Activated CD4-positive, alpha-beta T cell treated with anti-CD3 and anti-CD28 coated beads for 48 hours (primary cell): ENCODE measurements at places on chromosomes 6 and 20.

DNA sequence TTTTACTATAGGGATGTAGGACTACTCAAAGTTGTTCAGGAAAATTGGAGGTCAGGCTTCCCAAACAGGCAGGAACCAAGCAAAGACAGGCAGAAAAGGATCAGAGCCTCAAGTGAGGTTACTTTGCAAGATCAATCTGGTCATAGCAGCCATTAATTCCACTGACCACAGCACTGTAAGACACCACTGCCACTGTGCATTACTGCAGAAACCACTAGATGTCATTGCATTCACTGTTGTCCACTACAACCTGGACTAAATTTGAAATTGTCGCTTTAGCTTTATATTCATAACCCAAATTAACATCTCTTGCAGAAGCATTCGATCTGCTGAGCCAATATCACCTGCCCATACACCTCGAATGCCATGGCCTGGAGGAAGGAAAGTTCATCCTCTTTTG, 126.9 kb upstream of the UFL1 start:
- no peak for DNase-seq

DNA sequence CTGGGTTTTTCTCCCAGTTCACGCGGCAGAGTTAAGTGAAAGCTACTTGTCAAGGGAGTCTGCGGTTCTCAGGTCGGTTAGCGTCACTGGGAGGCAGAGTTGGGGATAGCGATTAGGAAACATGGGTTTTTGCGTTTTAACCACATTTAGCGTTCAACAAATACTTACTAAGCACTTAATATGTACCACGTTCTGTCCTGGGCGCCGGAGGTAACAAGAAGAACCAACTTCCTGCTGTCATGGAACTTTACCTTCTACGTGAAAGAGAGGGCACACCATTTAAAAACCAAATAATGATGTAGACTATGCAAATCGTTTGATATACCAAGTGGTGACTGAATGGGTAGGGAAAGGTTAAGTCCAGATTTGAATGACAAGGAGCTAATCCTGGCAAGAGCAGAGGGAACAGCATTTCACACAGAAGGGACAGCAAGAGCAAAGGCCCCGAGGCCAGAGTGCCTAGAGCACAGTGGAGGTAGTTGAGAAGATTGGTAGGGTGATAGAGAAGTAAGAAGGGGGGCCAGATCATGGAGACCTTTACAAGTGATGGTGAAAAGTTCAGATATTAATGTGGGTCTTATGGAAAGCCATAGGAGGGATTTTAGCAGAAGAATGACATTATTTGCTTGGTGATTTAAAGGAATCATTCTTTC, 744 bp downstream of the RIOK1 start:
- DNase-seq, result no peak

DNA sequence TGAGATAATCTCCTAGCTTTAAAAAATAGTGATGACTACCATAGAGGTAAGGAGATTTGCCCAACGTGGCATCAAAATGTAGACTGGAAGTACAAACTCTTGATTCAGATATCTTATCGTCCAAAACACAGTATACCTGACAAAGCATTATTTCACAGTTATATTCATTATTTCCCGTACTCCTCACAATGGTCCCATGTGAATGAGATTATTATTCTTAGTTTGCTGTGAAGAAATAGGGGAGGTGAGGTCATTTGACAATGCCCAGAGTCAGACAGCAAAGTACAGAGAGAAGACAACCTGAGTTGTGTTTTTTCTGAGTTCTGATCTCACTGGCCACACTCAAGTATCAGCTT, 1.2 kb upstream of the TFB1M start:
- DNase-seq, result no peak

DNA sequence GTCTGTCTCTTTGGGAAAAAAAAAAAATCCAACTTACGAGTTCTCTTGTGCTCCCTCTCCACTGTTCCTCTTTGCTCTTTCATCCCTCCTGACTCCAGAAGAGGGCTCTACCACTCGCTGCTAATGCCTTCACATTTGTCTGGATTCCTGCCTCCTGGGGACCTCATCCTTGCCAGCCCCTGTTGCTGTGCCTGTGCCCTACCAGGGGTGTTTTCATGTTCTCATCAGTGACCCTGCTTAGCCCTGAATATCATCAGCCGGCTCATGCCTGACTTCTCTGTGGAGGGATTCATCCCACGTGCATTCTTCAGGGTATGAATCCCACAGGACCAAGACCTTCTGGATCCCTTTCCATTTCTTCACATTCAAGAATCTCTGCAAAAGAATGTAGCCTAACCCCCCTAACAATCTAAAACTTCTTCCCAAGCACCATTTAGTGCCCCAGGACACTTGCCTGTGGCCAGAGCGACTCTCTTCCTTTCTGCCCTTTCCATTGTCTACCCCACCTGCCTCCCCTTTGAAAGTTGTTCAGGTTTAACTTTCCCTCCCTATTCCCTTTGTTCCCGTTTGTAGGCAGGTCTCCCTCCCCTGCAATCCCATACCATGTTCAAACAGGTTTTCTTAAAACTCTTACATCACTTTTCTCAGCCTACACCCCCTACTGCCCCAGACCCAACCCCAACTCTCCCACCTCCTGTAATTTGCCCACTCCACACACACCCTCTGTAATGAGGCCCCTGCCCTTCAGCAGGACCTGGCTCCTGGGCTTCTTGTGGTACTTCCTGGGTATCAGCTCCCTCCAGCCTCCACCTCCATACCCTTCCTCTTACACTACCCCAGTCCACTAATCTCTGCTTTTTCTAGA, 50.2 kb downstream of the RREB1 start:
- no peak for DNase-seq

GRCh38 chr6:115909923-115910546, 150.7 kb downstream of the FRK start:
- no peak for DNase-seq

- DNase-seq, result no peak
These were observed 6.1 kb downstream of the RAMACL start for GRCh38 chr6:166580076-166581050.

DNA sequence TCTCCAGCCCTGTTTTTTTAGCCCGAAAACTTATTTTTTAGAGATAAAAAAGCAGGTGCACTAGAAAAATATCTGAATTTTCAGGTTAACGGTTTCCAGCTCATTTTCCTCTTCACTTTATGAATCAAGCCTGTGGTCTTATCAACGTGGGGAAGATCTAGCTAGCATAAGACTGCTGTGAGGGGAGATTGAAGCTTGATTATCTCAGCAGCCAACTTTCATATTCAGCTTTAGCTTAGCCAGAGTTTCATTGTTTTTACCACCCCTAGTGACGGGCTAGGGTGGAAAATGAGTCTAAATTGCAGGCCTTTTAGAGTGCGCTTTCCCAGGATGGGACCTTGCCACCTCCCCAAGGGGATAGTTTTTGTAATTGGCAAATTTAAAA, 11.9 kb upstream of the RBM38 start:
- no peak for DNase-seq

DNA sequence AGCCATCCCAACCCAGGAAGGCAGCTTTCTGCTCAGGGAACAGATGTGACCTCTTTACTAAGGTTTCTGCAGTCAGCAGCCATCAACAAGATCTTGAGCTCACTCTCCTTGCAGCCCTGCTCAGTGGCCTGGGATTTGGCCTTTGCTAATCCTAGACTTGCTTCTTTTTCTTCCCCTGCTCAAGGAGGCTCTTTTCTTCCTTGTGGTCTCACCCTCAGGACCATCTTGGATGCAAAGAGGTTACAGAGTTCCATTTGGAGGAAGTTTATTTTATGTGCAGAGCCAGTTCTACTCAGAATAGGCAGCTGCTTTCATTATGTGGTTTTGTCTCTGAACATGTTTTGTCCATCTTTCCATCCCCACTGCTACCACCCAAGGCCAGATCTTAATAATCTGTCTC, 49.3 kb downstream of the RALY start:
- no peak for DNase-seq

DNA sequence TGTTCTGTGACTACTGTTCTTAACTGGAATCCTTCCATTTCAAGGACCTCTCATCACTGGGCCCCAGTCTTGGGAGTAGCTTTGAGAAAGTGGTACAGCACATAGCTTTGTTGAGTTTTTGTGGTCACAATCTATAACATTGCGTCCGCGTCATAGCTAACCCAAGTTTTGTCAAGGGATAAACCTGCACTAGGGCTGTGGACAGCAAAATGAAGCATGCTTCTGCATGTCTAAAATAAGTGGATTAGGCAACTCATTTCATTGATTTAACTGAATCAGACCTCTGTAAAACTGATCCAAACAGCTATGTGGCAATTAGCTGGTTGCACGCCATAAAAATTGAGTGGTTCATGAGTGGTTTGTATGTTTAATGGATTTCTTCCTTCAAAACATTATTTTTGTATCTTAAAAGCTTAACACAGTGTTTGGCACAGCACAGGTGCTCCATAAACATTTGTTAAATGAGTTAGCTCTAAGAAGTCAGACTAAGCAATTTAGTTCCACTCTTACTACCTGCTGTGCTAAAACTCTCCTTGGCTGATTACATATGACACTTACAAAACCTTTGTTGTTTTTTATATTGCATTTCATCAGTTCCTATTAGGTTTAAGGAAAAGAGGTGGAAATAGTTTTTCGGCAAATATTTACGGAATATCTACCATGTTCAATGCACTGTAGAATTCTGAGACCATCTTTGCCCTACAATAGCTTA, 160.3 kb upstream of the ATXN1 start:
- DNase-seq, result no peak

DNA sequence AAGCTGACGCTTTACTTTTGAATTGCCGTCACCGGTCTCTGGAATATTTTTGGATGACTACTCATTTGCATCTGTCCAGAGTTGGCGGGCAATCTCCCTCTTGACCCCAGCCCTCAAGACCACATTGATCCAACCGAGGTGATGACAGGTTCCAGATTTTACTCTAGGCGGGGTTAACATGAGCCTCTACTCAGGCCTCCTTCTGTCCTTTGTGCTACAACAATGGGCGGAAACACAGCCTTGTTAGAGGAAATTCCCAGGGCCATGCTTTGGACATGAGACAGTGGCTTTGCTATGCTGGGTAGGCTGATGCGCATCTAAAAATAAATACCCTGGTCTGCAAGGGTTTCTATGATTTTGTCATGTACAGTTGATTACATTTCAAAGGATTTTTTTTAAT, 27.0 kb upstream of the ADGRF5 start:
- no peak for DNase-seq

DNA sequence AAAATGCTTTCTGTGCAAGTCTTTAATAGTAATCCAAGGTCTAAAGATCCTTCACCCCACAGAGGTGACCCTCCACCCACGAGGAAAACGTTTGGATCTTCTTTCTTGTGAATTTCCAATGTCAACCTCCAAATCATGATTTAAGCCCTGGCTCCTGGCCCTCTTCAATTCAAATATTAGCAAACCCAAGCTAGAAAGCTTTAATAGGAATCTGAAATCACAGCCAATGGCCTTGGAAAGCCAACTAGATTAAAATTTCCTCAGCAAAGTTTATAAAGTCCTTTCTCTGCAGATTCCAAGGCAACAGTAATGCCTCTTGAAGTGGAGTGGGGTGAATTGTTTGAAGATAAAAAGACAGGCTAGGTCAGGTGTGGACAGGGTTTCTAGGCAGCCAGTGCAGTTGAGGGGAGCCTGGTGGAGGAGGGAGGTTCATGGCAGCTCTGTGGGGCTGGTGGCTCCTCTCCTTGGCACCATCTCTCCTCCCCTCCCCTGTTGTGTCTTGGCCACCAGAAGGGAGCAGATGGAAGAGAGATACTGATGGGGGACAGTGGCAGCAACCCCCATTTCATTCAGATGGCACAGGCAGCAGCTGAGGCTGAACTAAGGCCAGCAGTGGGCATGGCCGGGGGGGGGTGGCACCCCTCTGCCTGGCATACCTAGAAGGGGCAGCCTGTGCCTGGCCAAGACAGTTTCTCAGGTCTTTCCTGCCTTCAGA, 12.0 kb upstream of the UQCC2 start:
- DNase-seq, result no peak

DNA sequence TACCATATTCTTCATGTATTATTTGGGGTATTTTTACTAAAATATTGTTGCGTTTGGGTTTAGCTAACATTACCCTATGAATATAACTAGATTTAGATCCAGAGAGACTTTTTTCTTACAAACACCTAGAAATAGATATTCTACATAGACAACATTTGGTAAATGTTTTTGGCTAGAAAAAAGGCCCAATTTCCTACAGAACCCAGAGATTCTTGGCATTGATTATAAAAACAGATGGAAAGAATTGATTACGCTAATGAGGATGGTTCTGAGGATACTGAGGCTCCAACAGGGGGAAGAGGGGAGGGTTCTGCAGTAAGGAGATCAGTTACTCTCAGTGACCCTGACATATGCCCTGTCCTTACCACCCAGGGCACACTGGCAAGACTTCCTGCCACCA, 123.2 kb downstream of the IPCEF1 start:
- no peak for DNase-seq

GRCh38 chr6:149545258-149545753, 537 bp downstream of the PPIL4 start:
- peak; percentile 64 for DNase-seq

DNA sequence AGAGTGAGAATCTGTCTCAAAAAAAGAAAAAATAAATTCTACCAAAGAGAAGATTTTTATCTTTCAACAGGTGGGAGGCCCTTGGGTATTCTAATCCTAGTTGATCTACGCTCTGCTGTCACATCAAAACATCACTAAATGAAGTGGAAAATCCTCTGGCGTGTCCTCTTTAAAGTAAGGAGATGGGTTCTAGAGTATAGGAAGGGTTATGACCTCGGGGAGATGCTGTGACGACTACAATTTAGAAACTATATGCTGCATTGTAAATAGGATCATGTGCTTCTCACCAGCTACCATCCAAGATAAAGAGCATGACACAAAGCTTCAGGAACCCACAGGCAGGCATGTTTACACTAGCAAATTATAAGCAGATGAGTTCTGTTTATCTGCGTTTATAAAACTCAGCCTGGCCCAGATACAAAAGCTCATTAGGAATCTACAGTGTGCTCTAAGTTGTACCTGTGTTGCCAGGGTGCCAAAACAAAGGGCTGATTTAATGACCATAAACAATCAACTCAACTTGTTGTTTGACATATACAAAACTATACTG, 197.1 kb upstream of the PLN start:
- no peak for DNase-seq

DNA sequence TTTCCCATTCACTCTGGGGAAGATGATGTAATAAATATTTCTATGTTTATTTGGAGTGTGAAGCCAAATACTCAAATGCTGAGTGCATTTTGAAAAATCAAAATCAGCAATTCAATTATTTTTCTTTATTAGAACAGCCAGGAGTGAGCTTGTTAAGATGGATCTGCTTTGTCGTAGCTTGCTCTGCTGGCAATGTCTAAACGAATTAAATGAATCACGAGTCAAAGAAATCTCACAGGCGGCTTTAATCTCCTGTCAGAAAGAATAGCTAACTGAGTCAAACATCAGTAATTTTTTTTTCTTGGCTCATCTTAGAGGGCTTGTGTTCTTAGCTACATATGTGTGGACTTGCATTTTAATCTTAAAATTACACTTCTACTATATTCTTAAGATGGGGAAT, 100.2 kb upstream of the HMGN3 start:
- no peak for DNase-seq
